CD8-positive, alpha-beta T cell (primary cell): ENCODE measurements at places on chromosomes 2 and 18. TPM values are rescaled to one million over a fixed set of nuclear protein-coding genes. Genes with fewer than 3 reads are reported as not detected.
A peak's percentile ranks its signal among the peaks of the same experiment; 100 is the strongest.

- DNase-seq, result no peak
Measured at GRCh38 chr18:67261931-67262552, 254.5 kb downstream of the DSEL start.

Gene TEX44
- total RNA-seq, result not detected

- DNase-seq, result no peak
Measured at GRCh38 chr2:33859811-33860461, 260.8 kb upstream of the FAM98A start.

- DNase-seq, result peak; percentile 71
Measured at GRCh38 chr2:236546561-236547002, 23.0 kb upstream of the ACKR3 start.

DNA sequence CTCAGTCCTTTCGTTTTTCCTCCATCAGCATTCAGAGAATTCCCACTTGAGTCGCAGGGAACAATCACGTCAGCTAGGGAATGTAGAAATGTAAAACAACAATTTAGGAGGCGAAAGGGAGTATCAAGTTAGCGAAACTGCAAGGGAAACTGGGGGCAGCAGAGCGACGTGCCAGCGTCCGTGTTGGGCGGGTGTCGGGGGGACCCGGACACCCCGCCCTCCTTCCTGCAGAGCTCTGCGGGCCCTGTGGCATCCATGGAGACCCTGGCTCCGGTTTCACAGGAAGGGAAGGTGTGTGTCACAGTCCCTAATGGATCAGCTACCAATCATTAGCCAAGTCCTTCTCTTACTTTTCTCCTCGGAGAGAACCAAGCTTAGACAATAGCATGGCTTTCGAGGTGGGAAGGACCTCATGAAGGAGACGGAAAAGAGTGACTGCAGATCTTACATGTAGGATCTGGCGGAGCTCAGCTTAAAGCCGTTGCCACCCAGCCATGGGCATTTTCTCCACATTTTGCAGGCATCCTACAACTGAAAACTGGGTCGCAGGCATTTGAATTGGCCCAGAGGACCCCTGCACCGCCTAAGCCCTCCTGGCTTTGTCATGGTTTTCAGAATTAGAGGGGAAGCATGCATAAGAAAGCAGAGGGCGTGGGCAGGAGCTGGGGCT lies 33.7 kb downstream of the SOX11 start:
- DNase-seq, result no peak

DNA sequence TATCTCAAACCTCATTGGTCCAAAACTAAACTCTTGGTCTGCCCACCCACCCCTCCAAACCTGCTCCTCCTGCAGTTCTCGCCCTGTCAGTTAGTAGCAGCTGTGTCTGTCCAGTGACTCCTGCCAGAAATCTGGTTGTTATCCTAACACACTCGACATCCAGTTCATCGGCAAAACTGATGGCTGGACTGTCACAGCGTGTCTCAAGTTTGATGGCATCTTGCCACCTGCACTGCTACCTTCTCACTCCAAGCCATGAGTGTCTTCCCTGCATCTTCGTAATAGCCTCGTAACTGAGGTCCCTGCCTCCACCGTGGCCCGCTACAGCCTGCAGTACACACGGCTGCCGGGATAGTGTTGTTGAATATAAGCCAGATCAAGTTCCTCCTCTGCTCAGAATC lies 470.1 kb upstream of the RAB12 start:
- no peak for DNase-seq

Gene ARHGAP25
- total RNA-seq, result 35.8 TPM
